ENCODE measurements at places on chromosomes 1 and 21.

GRCh38 chr1:231734417-231734816 is 107.8 kb downstream of the DISC1 start:
- no peak for DNase-seq

DNA sequence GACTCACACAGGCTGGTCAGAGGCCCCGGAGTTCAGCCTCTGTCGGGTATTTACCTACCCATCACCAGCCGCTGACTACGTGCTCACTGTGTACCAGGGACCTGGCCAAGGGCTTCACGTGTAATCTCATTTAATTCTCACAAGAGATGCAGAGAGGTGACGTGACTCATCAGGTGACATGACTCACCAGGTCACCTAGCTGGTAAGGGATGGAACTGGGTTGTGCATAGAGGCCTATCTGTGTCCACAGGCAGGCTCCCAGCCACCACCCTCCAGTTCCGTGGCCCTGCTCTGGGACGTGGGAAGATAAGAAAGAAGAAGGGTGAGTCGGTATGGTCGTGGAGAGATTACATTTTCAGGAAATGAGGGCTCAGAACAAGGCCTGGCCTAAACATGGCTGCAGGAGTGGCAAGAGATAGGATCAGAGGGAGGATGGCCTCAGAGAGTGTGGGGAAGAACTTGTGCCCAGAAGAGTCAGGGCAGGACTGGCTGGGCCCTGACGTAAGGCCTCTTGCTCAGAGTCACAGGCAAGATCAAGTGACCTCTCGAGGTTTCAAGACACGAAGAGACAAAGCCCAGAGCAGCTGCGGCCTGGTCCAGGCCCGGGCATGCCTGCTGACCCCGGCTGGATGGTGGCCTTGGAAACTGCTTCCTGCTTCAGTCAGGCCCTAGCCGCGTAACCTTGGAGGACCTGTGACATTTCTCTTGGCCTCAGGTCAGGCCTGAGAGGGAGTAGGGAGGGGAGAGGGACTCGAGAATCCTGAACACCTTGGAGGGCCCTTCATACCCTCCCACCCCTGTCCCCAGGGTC is 52.7 kb upstream of the WASF2 start:
- no peak for DNase-seq

GRCh38 chr1:181104042-181104789 is 15.7 kb downstream of the IER5 start:
- DNase-seq: no peak

- DNase-seq: no peak
These were observed 148.0 kb downstream of the ZZZ3 start for GRCh38 chr1:77534456-77534855.

- peak; percentile 21 for DNase-seq
These were observed 25.7 kb upstream of the BACE2 start for GRCh38 chr21:41142051-41142795.

DNA sequence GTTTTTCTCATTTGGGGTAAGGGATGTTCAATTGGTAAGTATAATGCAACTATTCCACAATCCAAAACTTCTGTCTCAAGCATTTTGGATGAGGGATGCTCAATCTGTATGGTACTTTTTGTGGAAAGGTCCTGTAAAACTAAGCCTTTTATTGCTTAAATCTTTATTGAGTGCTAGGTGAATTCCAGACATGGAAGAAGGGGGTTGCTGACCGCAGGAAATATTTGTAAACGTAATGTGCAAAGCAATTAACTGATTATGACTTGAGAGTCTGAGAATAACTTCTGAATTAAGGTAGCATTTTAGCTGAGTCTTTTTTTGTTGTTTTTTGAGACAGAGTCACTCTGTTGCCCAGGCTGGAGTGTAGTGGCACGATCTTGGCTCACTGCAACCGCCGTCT is 3.1 kb downstream of the AKIRIN1 start:
- no peak for DNase-seq

DNA sequence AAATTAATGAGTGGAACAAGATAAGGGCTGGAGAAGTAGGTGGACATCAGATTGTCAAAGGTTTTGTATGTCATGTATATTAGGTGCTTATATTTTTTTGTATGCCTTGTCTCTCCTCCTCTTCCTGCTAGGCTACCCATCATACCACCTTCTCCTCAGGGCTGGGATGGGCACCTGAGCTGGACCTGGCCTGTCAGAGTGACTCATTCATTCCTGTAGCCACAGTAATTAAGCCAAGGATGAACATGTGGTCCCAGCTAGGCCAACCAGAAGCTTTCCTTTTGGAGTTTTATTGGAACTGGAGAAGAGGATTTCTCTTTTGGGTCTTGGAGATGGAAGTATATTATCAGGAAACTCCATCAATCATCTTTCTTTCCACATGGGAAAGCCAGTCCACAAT is 21.2 kb downstream of the PTGS2 start:
- no peak for DNase-seq

GRCh38 chr1:79711001-79711431 is 704.5 kb upstream of the ADGRL4 start:
- no peak for DNase-seq

DNA sequence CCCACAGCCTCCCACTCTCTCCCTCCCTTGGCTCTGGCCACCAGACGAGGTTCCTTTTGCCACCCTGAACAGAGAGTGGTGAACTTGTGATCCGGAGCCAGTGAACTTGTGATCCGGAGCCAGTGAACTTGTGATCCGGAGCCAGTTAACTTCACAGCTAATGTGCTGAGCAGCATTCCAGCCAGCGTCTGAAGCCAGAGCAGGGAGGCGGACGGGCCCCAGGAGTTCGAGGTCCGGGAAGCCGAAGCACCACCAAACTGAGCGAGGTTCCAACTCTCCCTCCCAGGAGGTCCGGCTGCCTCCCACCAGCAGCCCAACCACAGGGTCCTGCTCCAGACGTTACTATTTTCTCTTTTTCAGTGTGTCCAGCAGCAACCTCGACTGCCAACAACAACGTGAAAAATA is 85.8 kb downstream of the SYF2 start:
- no peak for DNase-seq

DNA sequence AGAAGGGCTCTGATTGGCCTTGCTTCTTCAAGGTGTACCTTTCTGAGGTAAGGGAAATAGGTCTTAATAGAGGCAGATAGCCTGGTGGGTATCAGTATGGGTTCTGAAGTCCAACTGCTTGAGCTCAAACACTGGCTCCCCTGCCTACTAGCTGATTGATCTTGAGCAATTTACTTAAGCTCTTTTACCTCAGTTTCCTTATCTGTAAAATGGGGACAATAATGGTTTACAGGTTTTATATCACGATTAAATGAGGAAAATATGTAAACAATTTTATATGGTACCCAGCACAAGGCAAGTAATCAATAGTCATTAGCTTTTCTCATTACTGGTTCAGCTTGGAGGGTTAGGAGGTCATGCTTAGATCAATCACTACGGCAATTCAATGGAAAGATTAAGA is 75.8 kb upstream of the VTCN1 start:
- no peak for DNase-seq

GRCh38 chr1:206635080-206635977 is at the start of gene DYRK3:
Gene DYRK3 (plus strand): TSS chr1:206635536. CDS start chr1:206635704, 168 bp downstream.
- DNase-seq: peak; percentile 68

- no peak for DNase-seq
These were observed 477.8 kb upstream of the CAMK1G start for GRCh38 chr1:209105701-209106100.

GRCh38 chr1:151934048-151934493 is 24.8 kb upstream of the THEM4 start:
- no peak for DNase-seq

- no peak for DNase-seq
These were observed 18.9 kb downstream of the ETV3L start for GRCh38 chr1:157080714-157081113.

DNA sequence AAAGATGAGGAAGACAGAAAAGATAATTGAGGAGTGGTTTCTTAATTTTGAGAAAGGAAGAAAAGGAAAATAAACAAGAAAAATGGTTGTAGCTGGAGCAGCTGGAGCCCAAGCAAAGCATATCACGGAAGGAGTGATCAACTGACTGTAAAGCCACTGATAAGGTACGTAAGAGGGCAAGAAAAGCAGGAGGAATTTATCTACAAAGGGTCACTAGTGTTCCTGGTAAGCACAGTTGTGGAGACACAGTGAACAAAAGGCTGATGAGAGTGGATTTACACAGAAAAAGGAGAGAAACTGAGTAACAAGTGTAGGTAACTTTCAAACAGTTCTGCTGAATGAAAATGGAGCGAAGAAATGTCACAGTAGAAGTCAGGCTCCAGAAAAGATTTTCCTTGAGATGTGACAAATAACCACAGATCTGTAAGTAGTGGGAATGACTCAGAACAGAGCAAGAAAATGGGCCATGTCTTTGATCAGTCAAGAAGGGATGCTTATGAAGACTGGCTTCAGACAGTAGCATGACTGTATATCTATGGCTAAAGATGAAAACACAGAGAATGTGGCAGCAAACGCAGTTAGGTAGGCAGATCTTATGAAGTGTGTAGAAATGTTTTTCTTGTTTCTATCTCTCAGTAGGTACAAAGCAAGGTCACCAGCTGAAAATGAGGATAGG is 45.6 kb upstream of the RBM34 start:
- no peak for DNase-seq

DNA sequence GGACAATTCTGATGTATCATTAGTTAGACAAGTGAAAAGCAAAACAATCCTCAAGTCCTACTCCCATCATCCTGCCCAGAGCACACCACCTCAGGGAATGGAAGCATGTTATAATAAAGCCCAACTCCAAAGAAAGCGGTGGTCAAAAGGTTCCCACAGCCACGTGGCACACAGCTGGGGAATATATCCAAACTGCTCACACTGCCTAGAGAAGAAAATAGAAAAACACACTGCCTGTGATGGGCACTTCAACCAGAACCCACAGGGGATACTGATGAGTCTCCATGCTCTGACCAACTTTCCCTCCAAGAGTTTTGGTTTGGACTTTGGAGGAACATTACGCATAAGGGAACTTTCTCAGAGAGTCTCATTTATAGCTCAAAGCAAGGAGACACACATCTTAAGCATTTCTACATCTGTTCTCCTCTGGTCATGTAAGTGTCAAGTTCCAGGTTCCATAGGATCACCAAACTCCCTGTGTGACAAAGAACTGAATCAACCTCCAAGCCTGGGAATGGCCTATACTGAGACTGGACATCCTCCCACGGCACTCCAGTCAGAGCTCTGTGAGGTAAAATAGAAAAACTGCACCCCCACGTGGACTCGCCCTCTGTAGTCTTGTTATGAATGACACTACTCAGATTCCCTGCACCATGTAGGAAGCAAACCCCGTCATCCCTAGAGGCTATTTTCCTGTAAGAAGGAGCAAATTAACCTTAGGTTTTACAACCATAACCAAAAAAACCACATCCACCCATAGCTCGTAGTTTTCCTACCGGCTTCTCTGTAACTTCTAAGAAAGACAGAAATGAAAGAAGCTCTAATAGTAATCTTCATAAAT is 12.2 kb downstream of the DSTYK start:
- DNase-seq: no peak

DNA sequence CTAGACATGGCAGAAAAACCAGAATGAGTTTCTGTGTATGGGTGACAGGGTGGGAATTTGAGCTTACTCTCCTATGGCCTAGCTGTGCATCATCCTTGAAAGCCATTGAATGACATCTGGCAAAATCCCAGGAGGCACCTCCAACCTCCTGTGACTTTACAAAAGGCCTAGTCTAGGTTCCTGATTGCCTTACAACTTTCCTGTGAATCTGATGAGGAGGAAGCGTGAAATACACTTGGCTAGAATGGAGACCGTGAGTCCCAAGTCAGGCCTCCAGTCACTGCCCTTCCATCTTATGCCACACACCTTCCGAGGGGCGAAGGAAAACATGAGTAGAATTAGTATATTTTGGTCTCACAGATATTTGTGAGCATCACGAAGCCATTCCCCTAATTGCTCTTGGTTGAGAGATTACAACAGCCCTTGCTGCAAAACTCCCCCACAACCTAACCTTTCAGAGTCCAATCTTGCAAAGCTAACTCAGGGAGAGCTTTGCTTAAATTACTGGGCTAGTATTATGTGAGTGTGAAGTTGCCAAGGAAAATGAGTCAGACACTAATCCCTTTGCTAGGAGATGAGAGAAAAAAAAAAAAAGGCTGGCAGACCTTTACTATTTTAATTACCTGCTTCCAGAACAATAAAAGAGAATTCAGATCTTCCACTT is 36.3 kb upstream of the PAXBP1 start:
- no peak for DNase-seq

GRCh38 chr1:39163469-39163868 is 41.0 kb upstream of the MACF1 start:
- no peak for DNase-seq

GRCh38 chr1:118142546-118142945 is 42.5 kb downstream of the SPAG17 start:
- no peak for DNase-seq

- DNase-seq: no peak
These were observed 31.3 kb downstream of the SLC2A1 start for GRCh38 chr1:42927274-42927841.

DNA sequence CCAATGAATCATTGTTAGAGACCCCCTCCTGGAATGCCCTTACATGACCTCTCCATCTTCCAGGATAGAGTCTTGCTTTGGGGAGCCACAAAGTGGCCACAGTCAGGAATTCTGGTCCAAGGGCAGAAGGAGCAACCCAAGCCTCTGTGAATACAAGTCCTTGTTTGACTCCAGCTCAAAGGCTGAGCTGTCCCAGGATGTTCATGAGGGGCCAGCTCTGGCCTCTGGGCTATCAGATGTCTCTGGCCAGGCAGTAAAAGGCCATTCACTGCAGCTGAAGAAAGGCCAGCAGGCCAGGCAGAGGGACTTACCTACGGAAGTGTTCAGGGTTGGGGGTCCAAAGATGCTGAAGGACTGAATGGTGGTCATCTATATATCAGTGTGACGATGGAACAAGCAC is 98.3 kb upstream of the IPO9 start:
- no peak for DNase-seq

DNA sequence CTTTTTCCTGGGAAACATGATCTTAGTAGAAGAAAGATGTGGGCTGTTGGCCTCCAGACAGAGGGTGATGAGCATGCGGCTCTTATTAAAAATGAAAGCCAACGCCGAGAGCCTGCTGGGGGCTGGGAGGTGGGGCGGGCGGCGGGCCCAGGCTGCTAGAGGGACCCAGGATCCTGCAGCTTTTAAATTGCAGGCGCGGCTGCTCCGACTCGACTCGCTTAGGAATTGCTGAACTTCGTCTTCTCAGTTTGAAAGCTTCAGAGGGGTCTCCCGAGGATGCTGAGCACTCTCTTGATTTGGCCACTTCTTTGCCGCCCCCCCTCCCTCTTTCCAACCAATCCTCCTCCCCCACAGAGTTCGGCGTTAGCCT is 1.2 kb downstream of the AGPAT3 start:
- no peak for DNase-seq

DNA sequence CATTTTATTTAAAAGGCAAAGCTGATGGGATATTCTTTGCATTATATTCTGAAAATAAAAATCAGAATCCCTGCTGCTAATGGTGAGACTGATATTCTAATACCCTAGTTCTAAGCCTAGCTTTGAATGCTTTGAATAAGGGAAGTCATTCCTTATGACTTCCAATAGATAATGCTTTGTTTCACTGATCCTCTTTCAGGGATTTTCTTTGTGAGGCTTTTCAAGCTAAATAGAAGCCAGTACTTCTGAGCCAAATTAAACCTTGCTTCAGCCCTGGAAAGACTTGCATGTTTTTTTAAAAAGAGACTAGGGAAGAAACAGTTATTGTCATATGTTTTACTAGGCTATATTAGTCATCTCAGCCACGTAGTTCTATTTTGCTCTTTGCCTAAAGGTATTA is 68.5 kb upstream of the CACYBP start:
- no peak for DNase-seq
